ENCODE measurements at places on chromosomes 4 and X.
A peak's percentile ranks its signal among the peaks of the same experiment; 100 is the strongest.

GRCh38 chr4:73417973-73418372 lies 13.9 kb downstream of the ALB start:
- no peak overlapping the region for H3K4me3 ChIP-seq
- no peak overlapping the region for H3K27ac ChIP-seq
- no peaks in the 10 kb centered on the region for H3K36me3 ChIP-seq
- H3K27me3 ChIP-seq, result peaks cover 1% of the 10 kb centered on the region

DNA sequence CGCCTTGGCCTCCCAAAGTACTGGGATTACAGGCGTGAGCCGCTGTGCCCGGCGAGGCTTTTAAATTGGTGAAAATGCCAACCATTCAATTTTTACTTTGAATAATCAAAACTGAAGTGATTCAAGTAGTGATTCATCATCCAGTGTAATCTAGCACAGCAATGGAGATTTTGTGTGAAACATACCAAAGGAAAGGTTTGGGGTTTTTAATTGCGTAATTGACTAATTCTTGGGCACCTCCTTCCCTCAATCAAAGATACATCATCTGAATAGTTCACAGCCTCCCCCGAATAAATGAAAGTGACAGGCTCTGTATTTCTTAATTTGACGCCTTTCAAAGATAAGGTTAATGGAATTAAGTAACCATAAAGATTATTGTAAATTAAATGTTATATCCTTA lies 69.0 kb downstream of the DMD start:
- no peaks in the 10 kb centered on the region for H3K4me1 ChIP-seq
- DNase-seq, result no peak
- no peak overlapping the region for H3K27ac ChIP-seq
- no peaks in the 10 kb centered on the region for H3K36me3 ChIP-seq

- peaks cover 14% of the 10 kb centered on the region for H3K27me3 ChIP-seq
- no peaks in the 10 kb centered on the region for H3K4me1 ChIP-seq
- H3K27ac ChIP-seq, result no peak overlapping the region
- DNase-seq, result no peak
- H3K36me3 ChIP-seq, result no peaks in the 10 kb centered on the region
- no peak overlapping the region for H3K4me3 ChIP-seq
Measured at GRCh38 chr4:84529169-84529751, 30.2 kb upstream of the NKX6-1 start.

DNA sequence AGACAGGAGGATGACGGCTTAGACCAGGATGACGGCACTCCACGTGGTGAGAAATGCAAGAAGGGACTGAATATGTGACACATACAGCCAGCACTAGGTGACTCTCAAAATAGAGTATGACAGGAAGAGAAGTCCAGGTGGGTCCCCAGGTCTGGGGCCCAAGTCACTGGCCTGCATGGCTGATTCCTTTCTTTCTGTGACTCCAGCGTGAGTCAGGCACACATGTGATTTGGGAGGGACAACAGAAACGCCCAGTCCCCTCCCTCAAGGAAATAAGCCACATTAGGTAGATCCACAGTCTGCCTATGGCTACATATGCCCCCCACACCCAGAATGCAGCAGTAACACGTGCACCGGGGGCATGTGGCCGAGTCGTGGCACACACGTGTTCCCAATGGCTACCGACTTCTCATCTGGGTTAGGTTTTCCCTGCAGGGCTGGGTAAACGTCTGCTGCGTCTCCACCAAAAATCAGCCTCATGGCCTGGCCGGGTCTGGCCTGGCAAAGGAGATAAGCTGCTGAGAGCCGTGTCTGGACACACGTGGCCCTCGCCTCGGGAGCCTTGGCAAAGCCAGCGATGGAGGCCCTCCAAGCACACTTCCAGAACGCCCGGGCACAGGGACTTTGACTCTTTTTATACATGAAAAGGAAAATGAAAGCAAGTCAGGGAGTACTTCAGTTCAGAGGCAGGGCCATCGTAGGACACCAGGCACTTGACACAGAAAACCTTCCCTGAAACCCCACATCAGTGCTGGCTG lies 19.3 kb downstream of the SEL1L3 start:
- H3K4me1 ChIP-seq, result peaks cover 47% of the 10 kb centered on the region
- DNase-seq, result peak; percentile 15
- H3K36me3 ChIP-seq, result peaks cover 38% of the 10 kb centered on the region

- DNase-seq, result no peak
- H3K27ac ChIP-seq, result no peak overlapping the region
- no peaks in the 10 kb centered on the region for H3K36me3 ChIP-seq
- H3K4me3 ChIP-seq, result no peak overlapping the region
Measured at GRCh38 chr4:8263397-8263796, 6.2 kb upstream of the HTRA3 start.

DNA sequence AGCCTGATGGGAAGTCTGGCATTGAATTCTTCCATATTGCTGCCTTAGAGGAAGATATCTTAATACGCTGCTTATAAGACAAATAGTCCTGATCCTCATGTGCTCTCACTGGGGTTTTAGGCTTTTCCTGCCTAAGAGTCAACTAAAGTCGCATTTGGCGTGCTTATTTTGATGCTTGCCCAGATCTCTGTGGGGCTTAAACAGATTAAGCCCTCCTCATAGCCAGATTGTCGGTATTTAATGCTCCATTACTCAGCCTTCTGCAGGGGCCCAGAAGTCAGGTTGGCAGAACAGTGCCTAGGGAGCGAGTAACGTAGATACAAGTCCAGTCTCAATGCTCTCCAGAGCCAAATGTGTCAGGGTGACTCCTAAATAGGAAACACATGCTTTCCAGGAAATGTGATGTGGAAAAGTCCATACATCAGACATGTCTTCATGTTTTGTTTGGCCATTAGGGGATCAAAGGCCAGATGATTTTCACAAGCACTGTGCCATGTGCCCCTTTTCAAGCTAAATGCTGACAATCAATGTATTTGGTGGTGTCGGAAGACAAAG lies 262.8 kb downstream of the PRDM5 start:
- peaks cover 2% of the 10 kb centered on the region for H3K4me1 ChIP-seq
- no peak for DNase-seq
- H3K4me3 ChIP-seq, result no peak overlapping the region
- H3K27me3 ChIP-seq, result no peaks in the 10 kb centered on the region
- H3K36me3 ChIP-seq, result no peaks in the 10 kb centered on the region

GRCh38 chrX:30864383-30864785 lies 24.7 kb downstream of the TAB3 start:
- no peak overlapping the region for H3K27ac ChIP-seq
- no peak for DNase-seq
- H3K36me3 ChIP-seq, result peaks cover 10% of the 10 kb centered on the region
- no peaks in the 10 kb centered on the region for H3K27me3 ChIP-seq

DNA sequence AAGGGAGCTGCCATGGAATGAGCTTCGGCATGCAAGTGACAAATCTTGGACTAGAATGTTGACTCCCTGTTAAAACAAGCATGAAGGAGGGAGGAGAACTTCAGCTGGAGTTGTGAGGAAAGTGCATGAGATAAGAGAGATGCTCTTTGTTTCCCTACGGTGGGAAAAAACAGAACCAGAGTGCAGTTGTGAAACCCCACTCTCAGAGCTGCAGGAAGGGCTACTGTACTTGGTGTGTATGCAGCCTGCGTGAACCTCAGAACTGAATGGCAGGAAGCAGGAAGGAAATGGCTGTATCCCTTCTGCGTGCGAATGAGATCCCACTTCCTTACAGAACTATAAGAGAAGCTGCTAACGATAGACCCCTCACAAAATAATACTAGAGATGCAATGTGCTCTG lies 57.2 kb downstream of the EGF start:
- peak overlapping the region; percentile 10 for H3K27ac ChIP-seq
- H3K4me1 ChIP-seq, result peaks cover 30% of the 10 kb centered on the region
- peaks cover 15% of the 10 kb centered on the region for H3K27me3 ChIP-seq
- no peak overlapping the region for H3K4me3 ChIP-seq

DNA sequence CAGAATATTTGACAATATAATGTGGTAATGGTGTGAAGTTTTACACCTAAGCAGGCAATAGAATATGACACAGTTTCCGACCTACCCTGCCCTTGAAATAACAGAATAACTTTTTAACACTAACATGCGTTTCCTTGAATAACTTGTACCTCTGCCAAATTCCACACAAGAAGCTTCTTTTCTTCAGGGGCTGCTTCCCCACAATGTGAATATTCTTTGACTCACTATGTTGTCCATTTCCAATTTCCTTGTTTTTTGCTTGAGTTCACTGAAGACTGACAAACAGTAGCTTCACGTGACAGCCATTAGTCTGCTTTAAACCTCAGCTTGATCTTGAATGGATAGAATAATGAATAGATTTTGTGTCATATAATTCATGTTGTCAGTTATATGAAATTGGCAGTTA lies 14.3 kb downstream of the SHROOM3 start:
- H3K4me3 ChIP-seq, result no peak overlapping the region
- H3K36me3 ChIP-seq, result no peaks in the 10 kb centered on the region
- no peaks in the 10 kb centered on the region for H3K4me1 ChIP-seq
- no peak overlapping the region for H3K27ac ChIP-seq

DNA sequence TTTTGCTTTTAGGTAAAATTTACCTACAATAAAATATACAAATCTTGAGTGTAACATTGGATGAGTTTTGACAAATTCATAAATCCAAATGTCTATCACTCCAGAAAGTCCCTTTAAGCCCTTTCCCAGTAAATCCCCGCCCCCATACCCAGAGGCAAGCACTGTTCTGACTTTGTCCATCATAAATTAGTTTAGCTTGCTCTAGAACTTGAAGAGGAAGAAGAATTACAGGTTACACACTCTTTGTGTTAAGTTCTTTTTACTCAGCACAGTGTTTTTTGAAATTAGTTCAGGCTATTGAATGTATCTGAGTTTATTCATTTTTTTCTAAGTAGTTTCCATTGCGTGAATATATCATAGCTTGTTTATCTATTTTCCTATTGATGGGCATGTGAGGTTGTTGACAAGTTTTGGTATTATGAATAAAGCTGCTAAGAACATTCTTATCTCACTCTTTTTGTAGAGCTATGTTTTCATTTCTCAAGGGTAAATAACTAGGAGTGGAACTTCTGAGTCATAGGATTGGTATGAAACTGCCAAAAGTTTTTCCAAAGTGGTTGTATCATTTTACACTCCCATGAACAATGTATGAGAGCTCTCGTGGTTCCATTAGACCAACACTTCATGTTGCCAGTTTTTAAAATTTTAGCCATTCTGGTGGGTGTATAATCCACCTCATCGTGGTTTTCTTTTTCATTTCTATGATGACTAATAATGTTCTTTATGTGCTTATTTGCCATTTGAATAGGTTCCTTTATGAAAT lies 22.4 kb upstream of the HPSE start:
- DNase-seq, result no peak
- no peaks in the 10 kb centered on the region for H3K27me3 ChIP-seq
- no peak overlapping the region for H3K27ac ChIP-seq
- peaks cover 4% of the 10 kb centered on the region for H3K36me3 ChIP-seq

DNA sequence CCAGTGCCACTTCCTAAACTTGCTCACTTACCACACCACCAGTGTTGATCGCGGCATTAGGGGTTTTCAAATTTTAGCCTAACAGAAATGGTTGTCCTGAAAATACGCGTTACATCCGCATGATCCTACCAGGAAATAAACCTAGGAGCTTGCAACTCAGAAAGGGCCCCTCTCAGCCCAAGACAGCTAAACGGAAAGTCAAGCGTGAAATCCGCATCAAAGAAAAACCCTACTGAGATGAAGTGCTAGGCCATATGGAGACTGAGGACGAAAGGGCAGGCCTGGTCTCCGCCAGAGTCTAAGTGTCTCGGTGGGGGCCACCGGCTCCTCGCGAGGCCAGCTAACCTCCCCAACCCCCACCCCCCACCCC lies 626 bp downstream of the YTHDC1 start:
- DNase-seq, result peak; percentile 34
- peaks cover 8% of the 10 kb centered on the region for H3K36me3 ChIP-seq
- H3K27me3 ChIP-seq, result peaks cover 2% of the 10 kb centered on the region
- H3K27ac ChIP-seq, result peak overlapping the region; percentile 100

DNA sequence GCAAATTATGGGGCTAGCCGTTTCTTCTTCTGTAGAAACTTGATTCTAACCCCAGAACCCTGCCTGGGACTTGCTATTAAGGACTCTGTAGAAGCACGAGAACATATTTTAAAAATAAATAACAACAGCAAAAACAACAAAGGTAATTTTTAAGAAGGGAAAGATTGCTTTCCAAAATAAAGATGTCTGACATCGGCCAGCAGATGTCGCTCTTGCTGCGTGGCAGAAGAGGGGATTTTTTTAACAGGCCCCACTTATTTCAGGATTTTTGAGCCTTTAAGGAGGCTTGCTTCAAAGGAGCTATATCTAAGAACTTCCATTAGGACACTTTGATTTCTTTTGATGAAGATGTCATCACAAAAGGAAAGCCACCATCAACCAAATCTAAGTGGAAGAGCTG lies 62.8 kb upstream of the EGFL6 start:
- H3K36me3 ChIP-seq, result no peaks in the 10 kb centered on the region
- no peak overlapping the region for H3K27ac ChIP-seq
- H3K4me1 ChIP-seq, result peaks cover 3% of the 10 kb centered on the region
- H3K27me3 ChIP-seq, result no peaks in the 10 kb centered on the region

DNA sequence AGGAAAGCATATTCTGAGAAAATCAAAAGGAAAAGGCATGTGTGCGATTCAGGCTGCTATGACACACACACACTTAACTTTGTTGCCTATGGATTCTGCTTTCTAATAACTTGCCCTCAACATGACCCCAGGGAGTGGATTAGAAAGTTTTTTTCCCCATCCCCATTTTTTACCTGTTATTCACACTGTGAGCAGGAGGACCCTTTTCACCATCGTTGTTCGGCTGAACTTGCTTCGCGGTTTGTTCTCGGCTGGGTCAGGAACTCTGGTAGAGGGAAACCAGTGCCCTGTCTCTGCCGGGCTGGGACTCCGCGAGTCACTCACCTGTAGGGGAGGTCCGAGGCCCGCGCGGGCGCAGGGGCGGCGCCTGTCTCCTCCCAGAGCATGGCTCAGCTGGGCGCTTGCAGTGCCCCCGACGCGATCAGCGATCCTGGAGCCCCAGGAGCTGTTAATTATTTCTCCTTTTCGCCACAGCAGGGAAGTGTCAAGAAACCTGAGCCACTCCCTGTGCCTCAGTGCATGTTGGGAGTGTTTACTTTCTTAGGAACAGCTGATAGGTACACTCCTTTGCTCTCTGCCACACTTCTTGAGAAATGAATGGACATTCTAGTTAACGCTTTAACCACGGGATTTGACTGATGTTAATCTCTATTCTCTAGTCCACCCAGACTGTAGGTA lies at the start of gene RASSF6:
Gene RASSF6, minus strand, starts transcription at position 322 of the 678 bp plus-strand sequence. CDS start 8,641 bp downstream, outside the sequence.
- peaks cover 13% of the 10 kb centered on the region for H3K4me1 ChIP-seq
- DNase-seq, result no peak
- no peak within 1 kb of the TSS for H3K27ac ChIP-seq
- peak within 1 kb of the TSS; percentile 51 for H3K4me3 ChIP-seq

DNA sequence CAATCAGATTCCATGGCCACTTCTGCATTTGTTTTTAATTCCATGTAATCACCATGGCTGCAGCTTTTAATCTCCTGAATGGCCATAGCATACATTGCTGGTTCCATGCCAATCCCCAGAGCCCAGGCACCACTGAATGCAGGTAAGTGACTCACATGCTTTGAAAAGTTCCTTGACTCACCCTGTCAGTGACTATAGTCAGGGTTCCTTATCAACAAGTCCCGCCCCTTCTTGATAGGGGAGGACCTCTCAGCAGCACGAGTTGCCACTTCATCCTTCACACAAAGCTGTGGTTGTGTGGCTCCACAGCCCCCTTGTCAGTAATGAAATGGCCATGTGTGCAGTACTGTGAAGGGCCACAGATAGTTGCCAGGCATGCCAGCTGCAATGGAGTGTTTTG lies 516.6 kb downstream of the PPARGC1A start:
- no peak overlapping the region for H3K27ac ChIP-seq
- no peak for DNase-seq
- no peaks in the 10 kb centered on the region for H3K27me3 ChIP-seq
- H3K4me3 ChIP-seq, result no peak overlapping the region
- H3K4me1 ChIP-seq, result no peaks in the 10 kb centered on the region
- no peaks in the 10 kb centered on the region for H3K36me3 ChIP-seq
